ENCODE measurements at places on chromosomes 12 and 14.
A peak's percentile ranks its signal among the peaks of the same experiment; 100 is the strongest.

DNA sequence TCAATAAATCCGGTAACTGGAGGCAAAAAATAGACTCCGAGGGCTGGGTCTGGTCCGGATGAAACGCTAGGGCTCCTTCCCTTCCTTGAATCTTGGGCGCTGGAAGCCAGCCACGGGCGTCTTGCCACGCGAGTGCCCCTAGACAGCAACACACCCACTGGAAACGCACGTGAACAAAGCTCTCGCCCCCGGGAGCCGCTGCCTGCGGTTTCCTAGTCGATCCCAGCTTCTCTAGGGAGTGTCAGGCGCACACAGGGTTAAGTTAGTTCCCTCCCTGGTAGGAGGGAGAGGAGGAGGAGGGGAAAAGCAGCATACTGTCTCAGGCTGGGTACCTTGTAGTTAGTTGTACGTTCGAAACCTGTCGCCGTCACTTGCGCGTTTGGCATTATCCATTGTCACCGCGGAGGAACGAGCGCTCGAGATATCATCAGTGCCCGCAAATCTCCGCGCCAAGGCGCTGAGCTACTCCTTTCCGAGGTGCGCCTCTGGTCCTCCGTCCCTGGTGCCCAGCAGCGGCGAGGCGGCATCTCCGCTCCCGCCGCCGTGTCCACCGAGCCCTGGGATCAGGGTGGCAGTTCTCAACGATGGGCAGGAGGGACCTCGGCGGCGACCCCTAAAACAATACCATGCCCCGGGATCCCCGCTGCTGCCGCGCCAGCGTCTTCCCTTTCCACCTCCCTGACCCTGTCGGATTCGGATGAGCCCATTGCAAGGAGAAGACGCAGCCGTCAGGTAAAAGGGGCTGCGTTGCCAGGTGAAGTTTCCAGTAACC, at the start of gene FLRT2:
Gene FLRT2 (plus strand): TSS at position 342 of the 772 bp plus-strand sequence. CDS start 91,371 bp downstream, outside the sequence.
- DNase-seq: no peak

GRCh38 chr12:37543131-37543965, 773.2 kb upstream of the ALG10B start:
- DNase-seq: no peak

GRCh38 chr14:105087963-105088811, 23.0 kb upstream of the GPR132 start:
- peak; percentile 80 for DNase-seq

GRCh38 chr12:76449993-76450392, 101.8 kb upstream of the BBS10 start:
- no peak for DNase-seq

- DNase-seq: peak; percentile 14
These were observed 169.2 kb downstream of the PIWIL1 start for GRCh38 chr12:130506844-130507243.

Data from SW480 (cell line).